T-helper 22 cell (primary cell): ENCODE measurements at places on chromosomes 5 and 9.
A peak's percentile ranks its signal among the peaks of the same experiment; 100 is the strongest.

DNA sequence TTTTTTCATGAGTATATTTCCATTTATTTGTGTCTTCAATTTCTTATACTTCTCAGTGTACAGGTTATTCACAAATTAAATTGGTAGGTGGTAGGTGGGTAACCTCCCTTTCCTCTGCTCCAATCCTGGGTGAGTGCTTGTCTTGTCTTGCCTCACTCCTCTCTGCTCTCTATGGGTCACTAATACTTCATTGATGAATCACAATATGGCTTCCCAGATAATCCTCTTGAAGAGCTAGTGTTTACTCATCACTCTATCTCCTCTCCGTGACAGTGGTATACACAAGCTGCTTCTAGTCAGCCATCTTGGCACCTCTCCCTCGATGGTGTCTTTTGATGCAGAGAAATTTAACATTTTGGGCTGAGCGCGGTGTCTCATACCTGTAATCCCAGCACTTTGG, 331.8 kb upstream of the NMUR2 start:
- DNase-seq = no peak

GRCh38 chr9:22097707-22098106, 88.6 kb upstream of the CDKN2B start:
- DNase-seq = no peak

- DNase-seq = no peak
Measured at GRCh38 chr5:137266186-137266585, 232.9 kb downstream of the SPOCK1 start.

- peak; percentile 73 for DNase-seq
Measured at GRCh38 chr9:37408933-37409710, 13.4 kb upstream of the GRHPR start.

DNA sequence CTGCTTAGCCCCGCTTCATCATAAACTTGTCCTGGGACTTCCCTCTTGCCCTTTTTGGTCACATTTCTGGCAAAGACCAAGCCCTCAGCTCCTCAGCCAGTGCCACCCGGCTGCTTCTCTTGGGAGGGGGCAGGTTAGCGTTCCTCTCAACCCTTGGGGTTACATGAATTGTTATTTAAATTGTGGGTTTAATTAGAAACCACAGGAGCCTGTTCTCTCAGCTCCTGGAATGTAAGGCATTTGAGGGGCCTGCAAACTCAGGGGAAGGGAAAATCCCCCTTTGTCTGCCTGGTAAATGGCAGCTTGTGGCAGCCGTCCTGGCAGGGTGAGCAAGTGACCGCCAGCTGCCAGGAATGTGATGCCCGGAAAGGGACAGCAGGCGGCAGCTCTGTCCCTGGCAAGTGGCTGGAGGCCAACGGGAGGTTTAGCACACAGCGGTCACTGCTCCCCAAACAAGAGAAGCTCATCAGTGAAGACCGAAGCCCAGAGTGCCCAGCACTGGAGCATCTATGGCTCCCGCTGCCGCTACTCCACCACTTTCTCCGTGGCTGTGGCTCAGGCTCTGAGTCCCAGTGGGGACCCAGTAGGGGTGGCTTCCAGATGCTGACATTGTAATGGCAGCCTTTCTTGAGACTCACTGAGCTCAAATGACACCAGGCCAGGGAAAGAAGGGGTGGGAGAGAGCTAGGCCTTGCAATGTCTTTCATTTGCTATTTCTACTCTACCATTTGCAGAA, 51.7 kb downstream of the SHB start:
- DNase-seq = no peak

GRCh38 chr5:172973127-172973916, 10.2 kb upstream of the ATP6V0E1 start:
- DNase-seq = no peak

DNA sequence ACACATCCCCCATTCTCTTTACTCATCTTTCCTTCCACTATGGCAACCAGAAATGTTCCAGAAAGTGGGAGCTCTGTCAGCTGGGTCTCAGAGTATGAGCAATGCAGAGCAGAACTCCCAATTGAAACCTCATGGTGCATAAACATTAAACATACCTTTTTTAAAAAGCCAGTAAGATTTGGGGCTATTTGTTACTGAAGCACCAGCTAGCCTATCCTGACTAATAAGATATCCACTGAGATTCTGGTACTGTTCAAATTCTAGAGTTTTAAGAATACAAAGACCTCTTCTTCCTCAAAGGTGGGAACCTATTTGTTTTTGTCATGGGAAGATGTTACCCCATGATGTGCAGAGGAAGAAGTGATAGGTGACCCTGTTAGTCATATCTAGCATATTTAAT, 46.1 kb upstream of the EGFLAM start:
- no peak for DNase-seq

DNA sequence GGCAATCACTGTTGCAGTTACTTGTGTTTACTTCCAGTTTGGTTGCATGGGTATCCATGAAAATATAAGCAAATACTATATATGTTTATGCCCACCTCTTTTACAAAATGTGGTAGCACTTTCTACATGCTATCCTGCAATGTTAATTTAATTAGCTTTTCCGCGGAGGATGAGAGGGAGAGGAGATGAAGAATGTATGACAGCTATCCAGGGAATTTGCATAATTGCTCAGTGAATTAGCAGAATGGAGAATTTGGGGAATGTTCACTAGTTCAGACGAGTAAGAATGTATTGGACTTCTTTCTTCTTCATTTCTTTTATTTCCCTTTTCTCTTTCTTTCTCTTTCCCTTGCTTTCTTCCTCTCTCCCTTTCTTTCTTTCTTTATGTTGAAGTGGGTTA, 140.7 kb upstream of the SLC28A3 start:
- no peak for DNase-seq

GRCh38 chr5:80149161-80149609, 106.7 kb downstream of the SERINC5 start:
- no peak for DNase-seq

- peak; percentile 1 for DNase-seq
Measured at GRCh38 chr9:84296146-84296843, 44.3 kb downstream of the SLC28A3 start.

DNA sequence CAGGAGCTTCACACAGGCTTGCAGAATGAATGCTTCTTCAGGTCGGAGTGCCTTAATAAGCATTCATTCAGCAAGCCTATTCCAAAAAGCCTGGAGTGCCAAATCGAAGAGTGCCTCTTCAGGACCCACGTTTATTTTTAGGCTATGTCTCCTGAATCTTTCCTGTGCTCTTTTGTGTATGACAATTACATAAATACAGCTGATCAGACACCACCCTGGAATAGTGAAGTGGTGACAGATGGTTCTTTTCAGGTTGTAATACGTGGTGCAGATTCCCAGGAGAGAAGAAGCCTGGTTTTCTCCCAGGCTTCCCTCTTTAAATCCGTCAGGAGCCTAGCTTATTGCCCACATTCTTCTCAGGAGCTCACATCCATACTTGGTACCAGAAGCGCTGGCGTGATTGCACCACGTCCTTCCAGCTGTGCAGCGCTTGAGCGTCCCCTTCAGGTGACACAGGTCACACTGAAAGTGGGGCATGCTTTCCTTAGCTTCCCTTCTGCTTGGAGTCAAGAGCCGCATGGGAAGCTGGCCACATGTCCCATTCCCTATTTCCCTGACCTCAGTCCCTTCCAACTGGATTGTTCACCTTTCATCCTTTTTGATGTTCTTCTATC, 123.1 kb downstream of the ADCY2 start:
- no peak for DNase-seq

DNA sequence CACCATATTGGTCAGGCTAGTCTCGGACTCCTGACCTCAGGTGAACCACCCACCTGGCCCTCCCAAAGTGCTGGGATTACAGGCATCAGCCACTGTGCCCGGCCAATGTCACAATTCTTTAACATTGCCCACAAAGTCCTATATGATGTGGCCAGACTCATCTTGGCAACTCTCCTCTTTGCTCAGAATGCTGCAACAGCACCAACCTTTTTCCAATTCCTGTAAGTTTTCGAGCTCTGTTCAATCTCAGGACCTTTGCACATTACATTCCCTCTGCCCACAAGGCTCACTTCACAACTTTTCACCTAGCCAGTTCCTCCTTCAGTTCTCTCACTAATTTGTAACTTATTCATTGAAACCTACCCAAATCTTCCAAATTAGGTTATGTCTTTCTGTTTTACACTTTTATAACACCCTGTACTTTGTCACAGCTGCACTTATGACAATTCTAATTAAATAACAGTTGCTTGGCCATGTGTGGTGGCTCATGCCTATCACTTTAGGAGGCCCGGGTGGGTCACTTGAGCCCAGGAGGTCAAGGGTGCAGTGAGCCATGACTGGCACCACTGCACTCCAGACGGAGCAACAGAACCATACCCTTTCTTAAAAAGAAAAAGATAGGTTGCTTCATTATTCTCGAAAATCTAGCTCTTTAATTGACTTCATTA, 30.9 kb upstream of the GLDC start:
- DNase-seq = no peak

- no peak for DNase-seq
Measured at GRCh38 chr5:75405296-75405695, 68.3 kb downstream of the HMGCR start.

DNA sequence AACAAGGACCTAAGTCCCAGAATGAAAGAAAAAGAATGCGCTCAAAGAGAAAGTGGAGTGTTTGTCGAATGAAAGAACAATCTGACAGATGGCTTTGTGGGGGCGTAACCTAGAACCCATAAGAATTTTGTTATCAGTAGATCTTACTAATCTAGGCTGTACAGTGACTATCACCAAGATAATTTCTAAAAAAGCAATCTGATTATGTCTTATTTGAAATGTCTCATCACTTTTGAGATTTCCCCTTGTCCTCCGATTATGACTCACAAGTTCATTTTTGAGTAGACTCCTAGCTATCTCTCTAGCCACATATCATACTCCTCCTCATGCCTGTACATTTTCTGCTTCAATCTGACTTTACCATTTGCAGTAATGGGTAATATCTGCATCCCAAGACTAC, 135.6 kb upstream of the SMARCA2 start:
- no peak for DNase-seq

DNA sequence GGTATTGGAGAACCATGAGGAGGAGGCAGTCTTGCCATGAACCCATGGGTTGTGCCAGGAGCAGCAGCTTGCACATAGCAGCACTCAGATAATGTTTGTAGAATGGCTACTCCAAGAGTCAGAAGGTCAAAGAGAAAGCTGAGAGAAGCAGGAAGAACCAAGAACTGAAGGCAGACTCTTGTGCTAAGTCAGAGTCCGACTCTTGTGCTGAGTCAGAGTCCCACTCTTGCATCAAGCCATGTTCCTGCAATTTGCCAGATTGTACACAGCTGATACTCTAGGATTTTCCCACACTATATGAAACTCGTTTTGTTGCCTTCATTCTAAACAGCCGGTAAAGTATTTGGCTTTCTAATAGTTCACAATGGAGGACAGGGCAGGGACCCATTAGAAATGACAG, 26.2 kb upstream of the HSPA9 start:
- DNase-seq = no peak

DNA sequence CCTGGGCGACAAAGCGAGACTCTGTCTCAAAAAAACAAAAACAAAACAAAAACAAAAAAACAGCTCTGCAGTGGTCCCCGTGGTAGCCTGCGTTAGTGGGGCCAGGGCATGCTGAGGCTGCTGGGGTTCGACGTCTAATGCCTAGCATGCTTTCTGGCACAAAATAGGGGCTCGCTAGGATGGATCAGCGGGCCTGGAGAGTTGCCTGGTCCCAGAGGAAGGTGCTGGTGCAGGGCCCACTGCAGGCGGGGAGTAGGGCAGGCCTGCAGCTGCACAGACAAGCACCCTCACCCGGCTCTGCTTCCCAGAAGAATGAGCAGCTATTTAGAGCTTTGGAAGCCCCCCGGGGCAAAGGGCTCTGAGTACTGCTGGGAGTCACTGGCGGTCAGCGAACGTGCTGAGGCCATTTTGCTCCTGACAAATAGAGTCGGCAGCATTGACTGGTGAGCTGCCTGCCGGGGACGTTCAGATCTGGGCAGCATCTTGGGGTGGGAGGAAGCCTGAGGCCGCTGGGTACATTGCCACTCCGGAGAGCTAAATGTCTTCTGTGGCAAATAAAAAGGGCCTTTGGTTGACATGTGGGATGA, 126.7 kb downstream of the OLFM1 start:
- DNase-seq = no peak

DNA sequence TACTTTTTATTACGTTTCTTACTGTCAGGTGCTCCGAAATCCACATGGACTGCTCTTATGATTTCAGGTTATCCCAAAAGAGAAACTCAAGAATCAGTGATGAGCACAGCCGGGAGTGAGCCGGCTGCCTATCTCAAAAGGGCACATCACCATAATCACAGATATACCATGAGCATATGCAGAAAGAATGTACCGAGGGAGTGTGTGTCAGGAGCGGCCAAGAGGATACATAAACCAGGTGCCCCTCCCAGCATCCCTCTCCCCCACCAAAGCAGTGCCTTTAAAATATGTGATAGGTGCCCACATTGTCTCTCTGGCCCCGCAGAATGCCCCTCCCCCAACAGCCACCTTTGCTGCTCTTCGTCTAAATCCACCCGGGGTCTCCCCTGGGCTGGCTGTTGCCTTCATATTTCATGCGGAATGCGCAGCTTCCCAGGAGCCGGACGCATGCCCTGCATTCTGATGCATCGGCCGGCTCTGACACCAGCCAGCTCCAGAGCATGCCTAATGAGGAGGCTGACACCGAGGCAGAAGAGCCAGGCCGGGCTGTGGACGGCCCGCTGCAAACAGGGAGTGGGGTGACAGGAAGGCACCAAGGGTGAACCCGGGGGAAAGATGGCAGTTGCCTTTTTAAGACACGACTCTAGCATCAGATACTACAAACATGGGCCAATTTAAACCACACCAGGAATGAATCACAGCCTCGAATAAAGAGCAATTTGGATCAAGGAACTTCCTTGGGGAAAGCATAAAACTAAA, 652.3 kb downstream of the BNC2 start:
- DNase-seq = no peak

DNA sequence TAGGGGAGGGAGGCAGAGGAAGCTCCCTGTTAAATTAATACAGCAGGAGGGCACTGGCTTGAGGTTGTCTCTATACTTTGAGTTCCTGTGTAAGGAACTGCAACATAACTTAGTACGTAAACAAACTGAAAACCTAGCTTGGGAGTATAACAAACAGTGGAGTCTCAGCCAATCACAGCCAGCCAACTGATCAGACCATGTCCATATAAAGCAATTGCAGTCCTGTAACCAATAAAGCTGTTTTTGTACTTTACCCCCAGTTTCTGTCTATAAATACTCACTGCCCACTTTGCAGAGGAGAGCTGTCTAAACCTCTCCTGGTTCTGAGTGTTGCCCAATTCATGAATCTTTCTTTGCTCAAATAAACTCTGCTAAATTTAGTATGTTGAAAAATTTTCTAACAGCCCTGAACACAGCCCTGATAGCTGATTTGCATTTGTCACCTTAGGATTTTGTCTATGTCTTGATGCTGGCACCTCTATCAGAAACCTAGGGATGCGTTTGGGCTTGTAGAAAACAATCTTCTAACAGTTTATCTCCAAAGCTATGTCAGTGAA, 39.9 kb downstream of the GDNF start:
- no peak for DNase-seq
